ENCODE measurements at places on chromosomes 7 and 10.

- DNase-seq: peak; percentile 41
Measured at GRCh38 chr7:23093546-23093945, 12.0 kb upstream of the KLHL7 start.

DNA sequence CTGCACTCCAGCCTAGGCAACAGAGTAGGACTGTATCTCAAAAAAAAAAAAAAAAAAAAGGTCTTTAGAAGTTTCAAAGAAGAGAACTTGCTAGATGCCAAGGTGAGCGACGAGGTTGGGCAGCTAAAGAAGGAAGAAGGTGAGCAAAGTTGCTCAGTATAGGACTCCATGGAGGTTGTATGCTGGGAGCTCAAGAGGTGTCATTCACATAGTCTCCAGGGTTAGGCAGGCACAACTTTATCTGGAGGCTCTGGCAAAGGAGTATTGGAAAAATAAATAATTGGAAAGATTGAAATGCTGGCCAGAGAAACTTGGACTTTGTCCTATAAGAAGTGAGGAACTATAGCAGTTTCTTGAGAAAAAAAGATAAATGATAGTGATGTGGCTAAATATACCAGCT lies 74.5 kb downstream of the NRF1 start:
- no peak for DNase-seq

- no peak for DNase-seq
Measured at GRCh38 chr10:28587270-28587969, 54.5 kb downstream of the WAC start.

GRCh38 chr10:90435296-90435695 lies 422.5 kb downstream of the HTR7 start:
- DNase-seq: no peak

DNA sequence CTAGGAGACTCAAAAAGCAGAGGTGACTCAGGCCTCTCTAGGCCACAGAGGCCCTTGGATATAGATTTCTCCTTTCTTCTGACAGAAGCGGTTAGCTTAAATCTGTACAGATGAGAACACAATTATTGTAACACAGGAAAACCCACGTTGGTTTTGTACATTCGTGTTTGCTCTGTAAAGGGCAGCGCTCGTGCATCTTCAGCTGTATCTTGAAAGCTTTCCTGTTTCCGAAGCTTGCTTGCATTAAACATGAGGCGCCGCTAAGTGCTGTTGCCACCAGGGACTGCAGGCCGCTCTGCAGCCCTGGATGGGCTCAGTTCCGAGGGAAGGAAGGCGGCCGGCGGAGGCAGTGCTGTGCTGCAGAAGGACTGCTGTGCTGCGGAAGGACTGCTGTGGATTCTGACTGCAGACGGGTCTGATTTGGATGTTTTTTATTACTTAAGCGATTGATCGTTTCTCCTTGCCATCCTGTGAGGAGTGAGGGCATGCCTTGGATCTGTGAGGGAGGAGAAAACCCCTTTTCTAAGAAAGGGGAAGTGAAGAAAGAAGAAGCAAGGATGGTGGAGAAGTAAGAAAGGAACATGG lies 53.3 kb downstream of the FHIP2A start:
- no peak for DNase-seq
